Cardiac muscle cell (in vitro differentiated cells and primary cell): ENCODE measurements at places on chromosomes 7 and 10.

GRCh38 chr10:110498087-110498981, 627 bp downstream of the DUSP5 start:
- peak overlapping the region; percentile 91 for H3K27ac ChIP-seq
- peaks cover 5% of the 10 kb centered on the region for H3K36me3 ChIP-seq
- H3K4me3 ChIP-seq: peak overlapping the region; percentile 59
- H3K4me1 ChIP-seq: peaks cover 39% of the 10 kb centered on the region
- DNase-seq: peak; percentile 69

DNA sequence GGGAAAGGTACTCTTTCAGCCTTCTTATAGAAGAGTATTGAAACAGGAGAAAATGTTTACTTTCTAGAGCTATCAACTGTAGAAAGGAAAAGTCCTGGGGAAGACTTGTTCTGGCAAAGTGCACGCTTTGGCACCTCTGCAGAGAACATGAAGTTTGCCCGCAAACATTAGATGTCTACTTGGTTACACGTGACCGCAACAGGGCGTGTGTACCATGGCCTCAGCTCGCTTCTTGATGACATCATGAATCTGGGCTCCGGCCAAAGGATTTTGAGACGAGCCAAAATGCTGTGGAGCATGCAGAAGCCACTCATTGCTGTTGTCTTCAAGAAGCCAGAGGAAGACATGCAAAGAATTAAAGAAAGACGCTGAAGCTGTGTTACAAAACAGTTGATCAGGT, 8.6 kb upstream of the TAS2R60 start:
- H3K4me3 ChIP-seq: no peak overlapping the region
- no peaks in the 10 kb centered on the region for H3K4me1 ChIP-seq
- no peaks in the 10 kb centered on the region for H3K27me3 ChIP-seq
- H3K27ac ChIP-seq: no peak overlapping the region
- no peaks in the 10 kb centered on the region for H3K36me3 ChIP-seq

GRCh38 chr7:2295936-2296620, 18.2 kb downstream of the SNX8 start:
- no peaks in the 10 kb centered on the region for H3K4me1 ChIP-seq
- no peak overlapping the region for H3K27ac ChIP-seq
- H3K27me3 ChIP-seq: no peaks in the 10 kb centered on the region
- no peak overlapping the region for H3K4me3 ChIP-seq
- DNase-seq: no peak

- no peaks in the 10 kb centered on the region for H3K4me1 ChIP-seq
- no peak overlapping the region for H3K4me3 ChIP-seq
- peak; percentile 24 for DNase-seq
Measured at GRCh38 chr7:39609113-39609934, 14.0 kb upstream of the RALA start.

GRCh38 chr7:24024276-24025068, 259.5 kb upstream of the NPY start:
- H3K27ac ChIP-seq: no peak overlapping the region
- no peak for DNase-seq
- no peaks in the 10 kb centered on the region for H3K27me3 ChIP-seq
- H3K4me1 ChIP-seq: no peaks in the 10 kb centered on the region

- H3K4me3 ChIP-seq: no peak overlapping the region
- no peaks in the 10 kb centered on the region for H3K27me3 ChIP-seq
- H3K36me3 ChIP-seq: no peaks in the 10 kb centered on the region
- DNase-seq: no peak
Measured at GRCh38 chr7:71198887-71199286, 66.9 kb downstream of the GALNT17 start.

DNA sequence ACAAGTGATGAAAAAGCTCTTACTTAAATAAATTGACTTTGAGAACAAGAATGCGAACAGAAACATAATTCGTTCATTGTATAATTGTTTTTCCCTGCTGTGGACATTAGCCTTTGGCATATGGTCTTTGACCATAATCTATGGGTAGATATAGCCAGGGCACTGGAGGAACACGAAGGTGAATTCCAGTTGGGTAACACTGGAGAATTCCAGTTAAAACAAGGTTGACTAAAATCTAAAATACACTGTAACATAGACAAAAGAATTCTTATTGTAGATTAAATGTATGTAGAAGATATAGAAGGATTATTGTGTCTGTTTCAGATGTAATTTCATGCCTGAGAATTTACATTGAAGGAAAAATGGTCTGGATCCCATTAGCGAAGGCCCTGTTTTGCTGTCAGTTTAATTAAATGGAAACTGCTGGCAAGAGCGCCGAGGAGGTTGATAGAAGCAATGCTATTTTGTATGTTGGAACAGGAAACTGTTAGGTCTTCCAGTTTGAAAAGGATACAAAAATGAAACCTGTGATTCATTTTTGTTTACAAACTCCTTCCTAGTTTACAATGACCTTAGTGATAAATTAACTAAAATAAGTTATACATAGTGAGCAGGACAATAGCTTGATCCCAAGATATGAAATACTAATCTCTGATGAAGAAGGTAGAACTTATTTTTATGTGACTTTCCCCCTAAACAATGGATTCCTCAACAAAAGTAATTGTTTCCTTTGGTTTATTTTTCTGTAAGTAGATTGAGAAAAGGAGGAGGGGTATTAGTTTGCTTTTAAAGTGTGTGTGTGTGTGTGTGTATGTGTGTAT, 68.9 kb downstream of the ARID5B start:
- H3K4me1 ChIP-seq: peaks cover 15% of the 10 kb centered on the region
- no peaks in the 10 kb centered on the region for H3K27me3 ChIP-seq
- no peak overlapping the region for H3K4me3 ChIP-seq
- H3K27ac ChIP-seq: no peak overlapping the region
- H3K36me3 ChIP-seq: no peaks in the 10 kb centered on the region

GRCh38 chr7:30470163-30470770, 8.3 kb downstream of the NOD1 start:
- peak; percentile 68 for DNase-seq
- H3K27me3 ChIP-seq: no peaks in the 10 kb centered on the region
- H3K36me3 ChIP-seq: no peaks in the 10 kb centered on the region
- peaks cover 82% of the 10 kb centered on the region for H3K4me1 ChIP-seq
- no peak overlapping the region for H3K4me3 ChIP-seq
